Fibroblast of villous mesenchyme (primary cell): ENCODE measurements at places on chromosomes 5 and 9. TPM values are rescaled to one million over a fixed set of nuclear protein-coding genes. Genes with fewer than 3 reads are reported as not detected.

LCN10 gene
- under 0.01 TPM in 1 of 2 replicates, not detected in the other for total RNA-seq

CARD9 gene
- 14.7 and 20.0 TPM in 2 replicates for total RNA-seq

SPINK13 gene
- total RNA-seq, result not detected in 2 replicates

SPINK5 gene
- total RNA-seq, result under 0.01 TPM in 1 of 2 replicates, not detected in the other

ALAD gene
- total RNA-seq, result 14.2 and 15.1 TPM in 2 replicates

ZCCHC10 gene
- total RNA-seq, result 11.0 and 25.5 TPM in 2 replicates

EFNA5 gene
- total RNA-seq, result 3.2 and 6.5 TPM in 2 replicates

SCGB3A2 gene
- total RNA-seq, result not detected in 2 replicates

IL4 gene
- not detected in 2 replicates for total RNA-seq

REXO4 gene
- 10.0 and 12.5 TPM in 2 replicates for total RNA-seq

FRRS1L gene
- under 0.01 TPM in 1 of 2 replicates, not detected in the other for total RNA-seq

ARSI gene
- 13.8 and 23.5 TPM in 2 replicates for total RNA-seq

SURF1 gene
- 13.4 and 14.2 TPM in 2 replicates for total RNA-seq

STING1 gene
- total RNA-seq, result 25.9 and 26.7 TPM in 2 replicates

AJM1 gene
- 0.86 and 1.3 TPM in 2 replicates for total RNA-seq

ZFP2 gene
- under 0.01 and 0.86 TPM in 2 replicates for total RNA-seq

BTNL9 gene
- not detected in 2 replicates for total RNA-seq

NMUR2 gene
- total RNA-seq, result not detected in 2 replicates

NPM1 gene
- total RNA-seq, result 926 and 1,000 TPM in 2 replicates

STXBP1 gene
- total RNA-seq, result 12.6 and 19.9 TPM in 2 replicates

C5orf58 gene
- total RNA-seq, result not detected in 2 replicates

GALNT12 gene
- total RNA-seq, result 1.3 and 4.5 TPM in 2 replicates

TRPM3 gene
- under 0.01 TPM in 2 replicates for total RNA-seq

MAMDC2 gene
- total RNA-seq, result 11.0 and 22.9 TPM in 2 replicates

ANKRD31 gene
- total RNA-seq, result under 0.01 and 0.32 TPM in 2 replicates

RNF180 gene
- total RNA-seq, result 5.5 and 5.6 TPM in 2 replicates

SPAG8 gene
- 0.32 and 0.86 TPM in 2 replicates for total RNA-seq

PRDM9 gene
- total RNA-seq, result not detected in 2 replicates

ADAMTS13 gene
- total RNA-seq, result 1.3 TPM in 2 replicates
